ENCODE measurements at places on chromosomes 7 and 10.

DNA sequence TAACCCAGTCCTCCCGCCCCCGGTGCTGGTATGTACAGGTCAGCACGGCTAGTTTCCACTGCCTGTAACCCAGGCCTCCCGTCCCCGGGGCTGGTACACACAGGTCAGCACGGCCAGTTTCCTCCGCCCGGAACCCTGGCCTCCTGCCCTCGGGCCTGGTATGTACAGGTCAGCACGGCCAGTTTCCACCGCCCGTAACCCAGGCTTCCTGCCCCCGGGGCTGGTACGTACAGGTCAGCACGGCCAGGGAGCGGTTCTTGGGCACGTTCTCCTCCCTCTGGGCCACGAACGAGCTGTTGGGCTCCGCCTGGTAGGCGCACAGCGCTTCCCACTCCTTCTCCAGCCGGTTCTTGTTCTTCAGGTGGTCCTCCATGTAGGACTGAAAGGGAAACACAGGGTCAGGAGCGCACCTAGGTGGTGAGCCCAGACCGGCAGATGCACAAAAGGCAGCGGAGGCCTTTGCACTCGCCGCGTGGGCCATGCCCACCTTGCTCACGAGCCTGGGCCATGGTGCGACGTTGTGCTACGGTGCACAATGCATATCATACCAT is 284.4 kb downstream of the DNAJB6 start:
- no peak for DNase-seq

GRCh38 chr10:80603516-80603915 is 65.8 kb downstream of the SH2D4B start:
- no peak for DNase-seq

GRCh38 chr10:120453886-120454285 is 3.1 kb upstream of the PLPP4 start:
- DNase-seq, result no peak

- no peak for DNase-seq
These were observed 32.5 kb upstream of the ZNF32 start for GRCh38 chr10:43681220-43681619.

DNA sequence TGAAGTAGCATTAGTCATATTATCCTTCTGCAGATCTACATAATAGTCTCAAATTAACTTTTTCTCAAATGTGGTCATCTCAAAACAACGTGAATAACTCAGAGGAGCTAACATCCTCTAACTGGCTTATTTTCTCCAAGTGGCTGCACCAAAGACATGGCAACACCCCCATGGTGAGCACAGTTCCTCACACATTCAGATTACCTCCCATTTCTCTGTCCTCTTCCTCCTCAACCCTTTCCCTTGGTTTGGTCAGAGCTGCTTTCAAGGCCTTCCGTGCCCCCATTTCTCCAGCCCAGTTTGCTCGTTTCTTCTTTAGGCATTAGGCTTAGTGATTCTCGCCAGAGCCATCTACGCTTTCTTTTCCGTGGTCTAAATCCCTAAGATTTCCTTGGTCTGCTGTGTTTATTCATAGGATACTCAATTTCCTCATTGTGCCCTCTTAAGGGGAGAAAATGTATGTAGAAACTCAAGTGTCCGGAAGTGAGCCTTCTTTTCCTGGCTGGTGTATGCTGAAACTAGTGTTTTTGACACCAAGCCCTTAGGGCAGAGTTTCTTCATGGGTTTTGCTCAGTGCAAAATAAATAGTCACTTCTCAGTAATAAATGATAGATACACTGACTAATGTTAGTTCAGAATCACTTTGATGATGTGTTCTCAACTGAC is 2.6 kb downstream of the MET start:
- no peak for DNase-seq

DNA sequence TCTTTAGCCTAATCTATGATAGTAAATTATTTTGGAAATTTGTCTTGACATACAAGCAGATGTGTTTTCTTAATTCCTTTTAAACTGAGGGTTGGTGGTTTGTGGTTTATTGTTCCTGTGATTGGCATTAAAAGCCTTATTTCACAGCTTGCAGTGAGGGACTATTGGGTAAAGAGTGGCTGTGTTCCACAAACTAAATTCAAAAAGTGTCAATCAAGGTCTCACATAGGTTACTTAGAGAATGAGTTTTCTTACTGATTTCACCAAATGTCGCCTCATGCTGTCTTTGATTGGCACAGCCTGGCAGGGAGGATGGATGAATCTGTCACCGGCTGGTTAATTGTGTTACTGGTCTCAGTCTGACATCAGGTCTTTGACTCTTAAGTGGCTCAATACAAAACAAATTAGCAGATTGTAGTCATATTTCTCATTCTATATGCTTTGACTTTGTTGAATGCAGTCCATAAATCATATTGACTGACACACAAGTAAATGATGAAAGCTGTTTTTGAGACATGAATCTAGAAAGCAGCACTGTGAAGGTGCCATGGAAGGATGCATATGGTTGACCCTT is 66.8 kb upstream of the CYP26C1 start:
- no peak for DNase-seq

DNA sequence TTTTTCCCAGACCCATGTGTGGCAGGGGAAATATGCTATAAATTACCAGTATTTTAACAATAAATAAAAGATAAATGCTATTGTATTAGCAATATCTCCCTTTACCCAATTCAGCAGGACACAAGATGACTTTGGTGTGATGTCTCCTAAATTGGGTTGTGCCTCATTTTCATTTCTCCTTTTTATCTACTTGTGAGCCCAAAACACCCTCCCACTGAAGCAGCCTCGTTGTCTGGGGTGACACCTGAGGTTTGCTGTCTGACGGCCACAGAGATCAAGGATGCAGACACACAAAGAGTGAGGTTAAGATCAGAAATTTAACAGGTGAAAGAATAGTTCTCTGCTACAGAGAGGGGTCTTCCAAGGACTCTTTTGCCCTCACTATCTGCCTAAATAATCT is 27.1 kb upstream of the CC2D2B start:
- no peak for DNase-seq

DNA sequence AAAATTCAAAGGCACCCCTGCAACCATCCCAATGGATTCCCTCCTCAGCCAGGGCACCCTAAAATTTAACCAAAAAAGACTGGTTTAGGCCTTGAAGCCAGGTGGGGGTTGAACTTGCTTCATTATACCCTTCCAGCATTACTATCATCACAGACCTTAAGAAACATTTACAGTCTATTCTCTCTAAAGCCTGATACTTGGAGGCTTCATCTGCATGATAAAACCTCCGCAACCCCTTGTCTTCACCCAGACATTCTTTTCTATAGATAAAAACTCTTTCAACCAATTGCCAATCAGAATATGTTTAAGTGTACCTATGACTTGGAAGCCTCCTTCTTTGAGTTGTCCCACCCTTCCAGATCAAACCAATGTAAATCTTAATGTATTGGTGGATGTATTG is 17.9 kb downstream of the AVL9 start:
- DNase-seq, result no peak

- no peak for DNase-seq
These were observed 53.8 kb upstream of the EGR2 start for GRCh38 chr10:62869958-62870357.

- DNase-seq, result no peak
These were observed 20.8 kb upstream of the OR6B1 start for GRCh38 chr7:143979359-143979758.

GRCh38 chr7:318878-319661 is 29.1 kb downstream of the FOXL3 start:
- no peak for DNase-seq

DNA sequence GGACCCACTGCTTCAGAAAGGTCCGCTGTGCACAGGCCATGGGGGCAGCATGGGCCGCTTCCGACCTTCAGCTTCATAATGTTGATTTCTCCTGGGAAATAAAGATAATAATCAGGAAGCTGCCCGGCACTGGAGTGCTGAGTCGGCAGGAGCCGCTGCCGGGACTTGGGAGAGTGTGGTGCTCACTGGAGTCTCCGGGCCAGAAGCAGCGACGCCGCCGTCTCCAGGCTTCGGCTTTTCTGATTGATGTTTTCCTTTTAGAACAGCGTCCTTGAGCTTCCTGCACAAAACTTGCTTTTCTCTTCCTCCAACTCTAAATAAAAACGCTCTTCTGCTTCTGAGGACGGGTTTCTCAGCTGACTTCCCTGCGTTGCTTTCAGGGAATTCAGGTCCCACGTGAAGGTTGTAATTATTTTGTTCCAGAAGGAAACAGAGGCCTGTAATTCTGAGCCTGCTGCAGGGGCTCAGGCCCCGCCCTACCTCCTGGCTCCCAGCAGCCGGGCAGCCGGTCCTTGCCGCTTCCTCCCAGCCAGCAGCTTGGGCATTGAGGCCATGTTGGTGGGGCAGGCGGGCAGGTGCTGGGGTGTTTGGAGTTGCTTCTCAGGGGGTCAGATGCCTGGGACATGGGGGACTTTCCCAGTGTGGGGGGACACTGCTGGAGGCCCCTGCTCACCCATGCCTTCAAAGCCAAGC is 14.7 kb downstream of the PWWP2B start:
- no peak for DNase-seq

DNA sequence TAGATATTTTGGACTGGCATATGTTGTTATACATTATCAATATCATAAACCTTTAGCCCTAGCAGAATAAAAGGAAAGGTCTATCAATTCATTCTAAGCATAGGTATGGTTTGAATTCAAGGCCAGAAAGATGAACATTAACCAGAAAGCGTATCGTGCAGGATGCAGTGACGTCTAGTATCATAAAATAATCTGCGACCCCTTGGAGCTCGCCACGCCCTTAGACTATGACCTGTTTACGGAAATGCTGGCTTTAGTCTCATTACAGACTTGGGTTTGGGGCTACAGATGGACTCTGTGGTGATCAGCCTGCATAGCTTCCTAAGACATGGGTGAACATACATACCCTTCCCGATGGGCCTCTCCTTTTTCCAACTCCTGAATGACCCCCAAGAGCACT is 21.5 kb downstream of the INSYN2A start:
- DNase-seq, result no peak

DNA sequence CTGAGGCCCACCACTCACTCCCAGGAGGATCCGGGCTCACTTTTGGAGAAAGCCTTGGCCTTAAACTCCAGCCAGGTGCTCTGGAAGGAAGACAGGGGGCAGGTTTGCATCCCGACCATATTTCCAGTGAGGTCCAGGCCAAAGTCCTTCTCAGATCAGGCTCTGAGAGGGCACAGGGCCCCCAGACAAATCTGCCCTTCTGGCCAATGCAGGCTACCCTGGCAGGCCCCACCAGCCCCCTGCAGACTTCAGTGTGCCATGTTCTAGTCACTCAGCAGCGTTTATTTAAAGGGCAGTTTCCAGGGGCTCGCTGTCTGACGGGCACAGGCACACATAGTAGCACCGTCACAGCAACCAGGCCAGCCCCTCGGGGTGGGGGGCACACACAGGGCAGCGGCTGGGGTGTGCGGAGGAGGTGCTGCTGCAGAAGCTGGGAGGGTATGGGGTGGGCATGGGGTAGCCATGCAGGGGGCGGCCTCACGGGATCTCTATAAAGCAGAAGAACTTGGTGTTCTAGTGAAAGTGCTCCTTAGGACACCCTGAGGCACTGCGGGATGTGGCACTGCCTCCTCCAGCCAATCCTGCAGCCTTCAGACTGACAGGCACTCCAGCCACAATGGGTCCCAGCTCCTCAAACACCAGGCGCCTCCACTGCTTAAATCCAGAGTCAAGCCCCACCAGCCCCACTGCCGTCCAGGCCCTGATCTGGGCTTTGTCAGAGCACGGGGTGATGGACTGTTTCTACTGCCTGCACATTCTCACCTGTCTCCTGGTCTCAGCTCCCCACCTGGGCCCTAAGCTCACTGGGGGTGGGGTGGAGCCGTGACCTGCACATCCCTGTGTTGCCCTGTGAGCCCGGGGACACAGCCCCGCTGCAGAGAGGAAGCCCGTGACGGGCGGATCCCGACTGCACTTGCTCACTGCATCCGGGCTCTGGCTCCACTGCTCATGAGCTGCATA is 9.6 kb upstream of the PYROXD2 start:
- no peak for DNase-seq

DNA sequence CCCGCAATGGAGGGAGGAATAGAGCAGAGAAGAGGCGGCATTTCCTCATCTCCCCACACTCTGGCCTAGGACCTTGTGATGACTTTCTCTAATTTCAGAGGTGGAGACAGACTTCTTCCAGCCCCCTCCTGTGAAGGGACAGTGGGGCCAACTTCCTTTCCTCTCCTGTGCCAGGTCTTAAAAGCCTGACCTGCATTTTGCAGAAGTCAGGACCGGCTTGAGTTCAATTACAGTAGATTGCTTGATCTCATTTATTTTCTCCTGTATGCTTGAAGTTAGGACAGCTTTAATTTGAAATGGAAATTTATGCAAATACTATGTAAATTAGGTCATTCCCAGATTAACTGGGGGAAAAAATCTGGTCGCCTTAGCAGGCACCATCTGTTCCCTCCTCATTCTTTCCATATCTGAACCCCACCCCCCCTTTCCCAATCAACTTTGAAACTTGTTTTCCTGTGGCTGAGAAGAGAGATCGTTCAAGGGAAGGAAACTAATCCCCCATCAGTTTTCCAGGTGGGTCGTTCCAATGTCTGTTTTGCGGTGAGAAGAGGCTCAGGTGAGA is 57.1 kb downstream of the SYPL1 start:
- DNase-seq, result no peak

DNA sequence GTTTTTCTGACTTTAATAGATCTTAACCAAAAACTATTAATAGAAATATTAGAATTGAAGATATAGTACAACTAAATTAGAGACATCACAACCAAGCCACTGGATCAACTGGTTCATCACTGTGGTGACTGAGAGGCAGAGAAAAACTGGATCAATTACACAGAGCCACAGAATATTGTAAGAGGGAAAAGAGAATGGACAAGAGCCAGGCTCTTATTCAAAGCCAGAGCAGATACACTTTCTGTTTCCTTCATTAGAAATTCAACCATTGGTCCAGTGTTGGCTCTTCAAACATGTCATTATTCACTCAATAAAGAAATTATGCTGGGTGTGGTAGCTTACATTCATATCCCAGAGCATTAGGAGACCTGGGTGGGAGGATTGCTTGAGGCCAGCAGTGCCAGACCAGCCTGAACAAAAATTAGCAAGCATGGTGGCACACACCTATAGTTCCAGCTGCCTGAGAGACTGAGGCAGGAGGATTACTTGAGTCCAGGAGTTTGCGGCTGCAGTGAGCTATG is 295.1 kb downstream of the NEBL start:
- no peak for DNase-seq

GRCh38 chr7:39386718-39387117 is 179.5 kb upstream of the YAE1 start:
- no peak for DNase-seq

GRCh38 chr10:79601939-79602338 is 8.8 kb upstream of the SFTPA1 start:
- DNase-seq, result no peak

All from activated CD4-positive, alpha-beta T cell treated with anti-CD3 and anti-CD28 coated beads, Interleukin-2, amount 50 U/mL, for 24 hours (primary cell).